ENCODE measurements at places on chromosomes 5 and 9.
A peak's percentile ranks its signal among the peaks of the same experiment; 100 is the strongest.

DNA sequence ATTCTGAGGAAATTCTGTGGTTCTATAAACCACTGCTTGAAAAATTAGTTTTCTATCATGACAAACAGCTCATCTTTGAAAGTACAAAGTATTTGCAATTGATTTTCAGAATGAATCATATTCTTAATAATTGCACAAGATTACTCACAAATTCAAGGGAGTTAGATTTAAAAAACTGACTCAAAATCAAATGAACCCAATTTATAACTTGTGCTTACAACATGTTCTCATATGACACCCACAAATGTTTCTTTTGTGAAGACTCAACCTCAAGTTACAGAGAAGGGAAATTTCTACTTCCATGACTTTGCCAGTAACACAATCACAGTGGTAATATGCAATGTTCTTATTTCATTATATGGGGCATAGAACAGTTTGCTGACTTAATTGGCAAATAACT, 272.0 kb upstream of the ACTBL2 start:
- DNase-seq = no peak

DNA sequence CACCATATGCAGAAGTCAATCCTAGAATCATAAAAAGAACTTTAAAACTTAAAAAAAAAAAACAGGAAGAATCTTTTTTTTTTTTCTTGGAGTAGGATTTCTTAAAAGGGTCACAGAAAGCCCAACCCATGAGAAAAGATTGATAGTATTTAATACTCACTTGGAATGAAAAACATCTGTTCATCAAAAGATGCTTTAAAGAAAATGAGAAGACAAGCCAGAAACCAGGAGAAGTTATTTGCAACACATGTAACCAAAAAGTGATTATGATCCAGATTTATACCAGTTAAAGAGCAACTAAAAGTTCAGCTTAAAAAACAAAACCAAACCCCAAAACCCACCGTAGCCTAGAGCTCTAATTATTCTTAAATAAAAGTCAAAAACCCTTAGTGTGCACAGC, 69.3 kb downstream of the TLE4 start:
- DNase-seq = no peak

GRCh38 chr9:99127356-99128132, 22.6 kb downstream of the TGFBR1 start:
- DNase-seq = no peak

DNA sequence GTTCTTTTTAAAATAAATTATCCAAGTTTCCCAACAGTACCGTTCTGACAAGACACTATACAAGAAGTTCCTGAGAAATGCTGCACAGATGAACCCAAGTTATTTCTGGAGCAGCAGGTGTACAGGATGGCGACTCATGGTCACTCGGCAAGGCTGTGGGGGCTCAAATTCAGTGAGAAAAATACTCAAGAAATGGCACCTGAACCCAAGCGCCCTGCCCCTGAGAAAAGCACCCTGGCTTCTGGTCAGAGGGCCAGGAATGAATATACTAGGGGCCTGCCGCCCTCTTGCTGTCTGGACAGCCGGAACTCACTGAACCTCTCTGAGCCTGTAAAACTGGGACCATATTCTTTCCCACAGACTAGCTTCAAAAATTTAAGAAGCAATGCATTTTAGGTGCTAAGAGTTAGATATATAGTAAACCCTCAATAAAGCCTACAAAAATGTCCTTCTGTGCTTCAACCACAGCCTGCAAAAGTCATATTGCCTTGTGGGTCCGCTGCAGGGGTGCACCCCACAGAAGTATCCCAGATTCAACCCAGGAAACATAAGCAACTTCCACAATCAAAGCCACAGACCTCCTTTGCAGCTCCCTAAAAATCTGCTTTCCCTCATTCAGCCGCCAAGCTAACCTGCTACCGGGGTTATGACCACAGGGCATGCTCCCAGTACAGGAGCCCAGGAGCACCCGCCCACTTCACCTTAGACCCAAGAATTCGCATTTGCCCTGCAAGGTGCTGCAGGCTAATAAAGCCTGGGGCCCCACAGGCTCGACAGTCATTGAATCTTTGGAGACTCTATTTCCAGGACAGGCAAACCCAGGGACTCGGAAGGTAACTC, 1.4 kb downstream of the RAPGEF1 start:
- DNase-seq = peak; percentile 8

GRCh38 chr9:20349568-20349967, 272.7 kb downstream of the MLLT3 start:
- no peak for DNase-seq

DNA sequence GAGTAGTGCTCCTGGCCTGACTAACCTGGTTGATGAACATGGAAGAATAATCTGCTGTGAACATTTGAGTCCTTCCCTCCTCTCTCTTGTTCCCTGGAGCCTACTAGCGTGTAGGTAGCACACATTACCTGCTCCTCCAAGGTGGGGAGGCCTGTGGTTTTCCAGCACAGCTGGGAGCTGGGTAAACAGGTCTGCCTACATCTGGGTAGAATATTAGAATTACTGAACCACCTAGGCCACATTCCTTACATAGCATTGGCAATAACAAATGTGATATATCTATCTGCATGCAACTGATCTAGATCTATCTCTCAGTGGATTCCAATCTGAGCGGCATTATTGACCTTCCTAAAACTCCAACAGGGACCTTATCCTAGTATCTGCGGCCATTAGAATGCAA, 151.0 kb upstream of the ZNF366 start:
- DNase-seq = no peak

GRCh38 chr5:11390291-11390767, 513.9 kb downstream of the CTNND2 start:
- no peak for DNase-seq

DNA sequence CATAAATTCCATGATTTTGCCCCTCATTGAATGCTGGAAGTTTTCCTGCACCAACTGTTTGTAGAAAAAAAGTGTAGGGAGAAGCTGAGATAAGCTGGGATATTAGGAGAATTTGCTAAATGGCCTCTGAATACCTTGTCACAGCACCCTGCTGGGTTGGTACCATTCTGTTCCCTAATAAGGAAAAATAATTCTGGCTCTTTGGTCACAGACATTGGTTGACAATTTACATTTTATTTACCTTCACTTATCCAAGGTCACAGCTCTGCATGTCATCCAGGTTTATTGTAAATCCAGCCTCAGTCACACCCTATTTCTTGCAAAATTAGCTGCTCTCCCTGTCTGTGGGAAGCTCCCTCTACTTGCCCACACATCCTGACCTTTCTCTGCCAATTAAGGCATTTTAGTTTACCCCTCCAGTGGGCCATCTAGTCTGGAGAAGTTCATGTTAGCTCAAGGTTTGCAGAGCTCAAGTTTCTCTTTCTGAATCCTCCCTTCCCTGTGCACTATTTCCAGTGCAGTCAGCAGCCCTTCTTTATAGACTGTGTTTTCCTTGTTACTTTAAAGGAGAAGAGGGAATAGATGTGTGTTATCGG, 115.4 kb upstream of the NTRK2 start:
- DNase-seq = no peak

- DNase-seq = no peak
These were observed 605.6 kb downstream of the PDE4D start for GRCh38 chr5:59287884-59288283.

DNA sequence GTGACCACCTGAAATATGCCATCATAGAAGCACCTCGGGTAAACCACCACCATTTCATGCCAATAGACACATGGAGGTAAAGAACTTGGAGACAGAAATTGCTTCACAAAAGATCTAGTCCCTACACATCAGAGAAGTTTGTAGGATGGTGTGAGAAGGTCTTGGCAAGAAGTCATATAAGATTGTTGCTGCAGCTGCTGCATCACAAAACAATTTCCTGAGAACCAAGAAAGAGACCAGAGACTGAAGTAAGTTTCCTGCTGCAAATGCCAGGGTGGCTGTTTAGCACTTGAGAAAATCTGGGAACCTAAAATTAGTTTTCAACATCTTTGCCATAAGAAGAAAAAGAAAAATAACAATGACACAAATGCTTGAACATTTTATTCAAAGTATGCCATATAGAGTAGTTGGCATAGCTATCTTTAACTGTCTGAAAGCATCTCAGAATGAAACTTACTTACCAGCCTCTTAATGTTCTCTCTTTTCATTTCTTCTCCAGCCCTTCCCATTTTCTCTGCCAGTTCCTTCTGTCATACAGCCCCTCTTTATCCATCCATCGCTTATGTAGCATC, 114.3 kb downstream of the KCTD16 start:
- DNase-seq = no peak

GRCh38 chr9:99154356-99154755, 49.4 kb downstream of the TGFBR1 start:
- no peak for DNase-seq

GRCh38 chr9:113876151-113876992, at the start of gene ZNF618:
Gene ZNF618, plus strand, starts transcription at chr9:113876309. Its CDS starts 72 bp downstream, at chr9:113876381.
- peak; percentile 37 for DNase-seq

- DNase-seq = no peak
These were observed 8.0 kb downstream of the WHRN start for GRCh38 chr9:114497236-114497635.

DNA sequence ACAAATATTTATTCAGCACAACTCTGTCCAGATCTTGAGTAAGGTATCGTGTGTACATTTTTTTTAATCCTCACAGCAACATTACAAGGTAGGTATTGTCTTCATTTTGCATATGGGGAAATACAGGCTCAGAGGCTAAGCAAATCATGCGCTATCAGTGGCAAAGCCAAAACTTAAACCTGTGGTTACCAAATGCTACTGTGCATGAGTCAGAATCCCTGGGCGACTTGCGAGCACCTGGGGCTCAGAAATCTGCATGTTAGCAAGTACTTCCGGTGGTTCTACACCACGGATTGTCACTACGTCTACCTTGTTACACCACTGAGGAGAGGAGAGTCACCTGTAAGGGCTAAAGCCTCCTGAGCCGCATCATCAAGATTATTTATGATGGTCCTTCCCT, 21.3 kb downstream of the C5orf58 start:
- no peak for DNase-seq
